ENCODE measurements at places on chromosomes 5 and 9.

GRCh38 chr9:90775657-90776056 lies 26.0 kb upstream of the SYK start:
- peaks cover 39% of the 10 kb centered on the region for H3K27me3 ChIP-seq
- H3K27ac ChIP-seq = no peak overlapping the region
- peaks cover 3% of the 10 kb centered on the region for H3K36me3 ChIP-seq
- no peaks in the 10 kb centered on the region for H3K4me1 ChIP-seq
- no peak overlapping the region for H3K4me3 ChIP-seq

- H3K27ac ChIP-seq = peak overlapping the region; percentile 39
- peaks cover 32% of the 10 kb centered on the region for H3K27me3 ChIP-seq
- DNase-seq = no peak
- peaks cover 10% of the 10 kb centered on the region for H3K4me1 ChIP-seq
Measured at GRCh38 chr5:150209099-150209635, 19.3 kb downstream of the SLC6A7 start.

DNA sequence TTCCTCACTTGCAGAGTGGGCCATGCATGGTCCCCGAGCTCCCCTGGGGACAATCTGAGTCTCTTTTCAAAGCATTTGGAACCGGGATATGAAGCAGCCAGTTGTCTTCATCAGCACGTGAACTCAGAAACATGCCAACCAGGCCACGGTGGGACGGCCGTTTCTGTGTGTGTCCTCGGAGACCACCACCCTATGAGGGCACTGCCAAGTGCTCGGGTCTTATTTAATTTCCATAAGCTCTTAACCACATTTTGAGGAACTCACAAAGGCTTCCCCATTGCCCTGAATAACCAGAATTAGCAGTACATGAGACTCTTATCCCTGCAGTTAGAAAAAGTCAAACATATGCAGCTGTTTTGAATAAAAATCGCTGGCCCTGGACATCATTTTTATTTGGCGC lies 60.1 kb downstream of the OTULIN start:
- no peak overlapping the region for H3K4me3 ChIP-seq
- no peaks in the 10 kb centered on the region for H3K27me3 ChIP-seq
- DNase-seq = no peak
- peaks cover 2% of the 10 kb centered on the region for H3K36me3 ChIP-seq
- peaks cover 22% of the 10 kb centered on the region for H3K4me1 ChIP-seq

- no peaks in the 10 kb centered on the region for H3K27me3 ChIP-seq
- no peak overlapping the region for H3K4me3 ChIP-seq
- no peak for DNase-seq
- H3K36me3 ChIP-seq = no peaks in the 10 kb centered on the region
Measured at GRCh38 chr5:41270423-41271251, 57.3 kb upstream of the C6 start.

- no peaks in the 10 kb centered on the region for H3K4me1 ChIP-seq
- H3K36me3 ChIP-seq = no peaks in the 10 kb centered on the region
- no peak overlapping the region for H3K27ac ChIP-seq
- DNase-seq = no peak
Measured at GRCh38 chr5:5078009-5078897, 61.9 kb upstream of the ADAMTS16 start.

DNA sequence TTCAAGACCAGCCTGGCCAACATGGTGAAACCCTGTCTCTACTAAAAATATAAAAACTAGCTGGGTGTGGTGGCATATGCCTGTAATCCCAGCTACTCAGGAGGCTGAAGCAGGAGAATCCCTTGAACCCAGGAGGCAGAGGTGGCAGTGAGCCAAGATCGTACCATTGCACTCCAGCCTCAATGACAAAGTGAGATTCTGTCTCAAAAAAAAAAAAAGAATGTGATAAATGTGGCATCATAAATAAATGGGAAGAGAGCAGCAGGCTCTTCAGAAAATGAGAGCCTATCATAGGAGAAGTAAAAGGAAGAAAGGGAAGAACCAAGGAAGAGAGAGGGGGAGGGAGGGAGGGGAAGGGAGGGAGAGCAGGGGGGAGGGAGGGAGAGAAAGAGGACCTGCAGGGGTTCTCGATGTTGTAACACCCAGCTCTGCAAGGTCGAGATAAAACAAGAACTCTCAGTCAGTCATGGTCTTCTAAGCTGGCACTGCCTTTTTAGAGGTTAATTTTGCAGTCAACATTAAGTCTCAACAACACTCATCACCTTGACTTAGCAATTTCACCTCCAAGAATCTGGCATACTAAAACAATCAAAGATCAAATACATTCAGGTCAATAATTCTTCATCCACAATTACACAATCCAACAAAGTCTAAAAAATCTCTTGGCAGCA lies 68.7 kb upstream of the SIMC1 start:
- H3K27ac ChIP-seq = no peak overlapping the region
- H3K36me3 ChIP-seq = peaks cover 6% of the 10 kb centered on the region
- peaks cover 18% of the 10 kb centered on the region for H3K4me1 ChIP-seq

DNA sequence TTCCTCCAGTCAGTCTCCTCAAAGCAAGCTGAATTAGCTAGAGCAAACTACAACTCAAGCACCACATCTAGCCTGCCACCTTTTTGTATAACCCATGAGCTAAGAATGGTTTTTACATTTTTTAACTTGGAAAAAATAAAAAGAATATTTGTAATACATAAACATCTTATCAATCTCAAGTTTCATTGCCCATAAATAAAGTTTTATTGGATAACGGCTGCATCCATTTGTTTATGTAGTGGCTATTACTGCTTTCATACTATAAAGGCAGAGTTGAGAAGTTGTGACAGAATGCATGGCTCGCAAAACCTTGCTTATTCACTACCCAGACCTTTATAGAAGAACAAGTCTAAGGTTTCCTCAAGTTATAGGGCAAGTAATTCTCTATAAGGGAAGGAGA lies 95.7 kb downstream of the ELAVL2 start:
- no peaks in the 10 kb centered on the region for H3K36me3 ChIP-seq
- DNase-seq = no peak
- H3K4me1 ChIP-seq = no peaks in the 10 kb centered on the region

- no peaks in the 10 kb centered on the region for H3K36me3 ChIP-seq
- DNase-seq = no peak
Measured at GRCh38 chr9:134210908-134211810, 46.8 kb upstream of the RNU6ATAC start.

GRCh38 chr5:154766558-154767281 lies 11.5 kb downstream of the LARP1 start:
- no peak for DNase-seq
- H3K36me3 ChIP-seq = peaks cover 7% of the 10 kb centered on the region
- H3K4me1 ChIP-seq = peaks cover 63% of the 10 kb centered on the region

- H3K4me3 ChIP-seq = no peak overlapping the region
- no peaks in the 10 kb centered on the region for H3K36me3 ChIP-seq
- H3K27ac ChIP-seq = peak overlapping the region; percentile 5
- peaks cover 18% of the 10 kb centered on the region for H3K4me1 ChIP-seq
Measured at GRCh38 chr5:176873541-176874172, 25.5 kb downstream of the HK3 start.

DNA sequence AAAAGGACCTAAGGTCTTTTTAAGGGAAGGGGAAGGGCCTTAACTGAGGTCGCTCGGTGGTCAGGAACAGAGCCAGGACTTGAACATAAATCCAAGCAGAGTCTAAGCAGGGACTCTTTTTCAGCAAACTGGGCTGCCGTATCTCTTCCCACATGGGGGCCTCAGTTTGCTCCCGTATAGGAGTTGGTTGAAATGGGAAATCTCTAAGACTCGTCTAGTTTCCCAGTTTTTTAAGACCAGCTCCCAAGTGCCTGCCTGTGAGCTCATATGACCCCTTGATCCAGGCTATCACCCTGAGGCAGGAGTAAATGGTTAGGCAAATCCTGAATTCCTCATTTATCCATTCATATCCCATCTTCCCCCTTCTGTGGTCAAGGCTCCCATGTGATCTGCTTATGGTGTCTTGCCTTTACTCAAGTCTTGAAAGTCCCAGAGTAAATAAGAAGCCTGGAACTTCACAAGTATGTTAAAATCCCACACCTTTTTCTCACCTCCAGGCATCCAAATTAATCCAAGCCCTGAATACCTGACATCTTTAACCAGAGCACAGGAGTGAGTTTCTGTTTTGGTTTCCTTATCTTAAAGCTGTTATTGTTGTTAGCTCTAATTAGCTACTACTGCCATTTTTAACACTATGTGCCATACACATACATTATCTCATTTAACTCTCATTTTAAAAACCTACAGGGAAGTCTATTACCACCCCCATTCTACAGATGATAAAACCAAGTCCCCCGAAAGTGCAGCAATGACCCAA lies 3.0 kb downstream of the ARSI start:
- no peak overlapping the region for H3K4me3 ChIP-seq
- no peak for DNase-seq
- peaks cover 52% of the 10 kb centered on the region for H3K27me3 ChIP-seq
- peaks cover 2% of the 10 kb centered on the region for H3K36me3 ChIP-seq
- peaks cover 6% of the 10 kb centered on the region for H3K4me1 ChIP-seq

GRCh38 chr5:131150408-131150807 lies 14.6 kb downstream of the HINT1 start:
- DNase-seq = no peak
- no peak overlapping the region for H3K4me3 ChIP-seq
- H3K27me3 ChIP-seq = no peaks in the 10 kb centered on the region
- no peaks in the 10 kb centered on the region for H3K36me3 ChIP-seq

DNA sequence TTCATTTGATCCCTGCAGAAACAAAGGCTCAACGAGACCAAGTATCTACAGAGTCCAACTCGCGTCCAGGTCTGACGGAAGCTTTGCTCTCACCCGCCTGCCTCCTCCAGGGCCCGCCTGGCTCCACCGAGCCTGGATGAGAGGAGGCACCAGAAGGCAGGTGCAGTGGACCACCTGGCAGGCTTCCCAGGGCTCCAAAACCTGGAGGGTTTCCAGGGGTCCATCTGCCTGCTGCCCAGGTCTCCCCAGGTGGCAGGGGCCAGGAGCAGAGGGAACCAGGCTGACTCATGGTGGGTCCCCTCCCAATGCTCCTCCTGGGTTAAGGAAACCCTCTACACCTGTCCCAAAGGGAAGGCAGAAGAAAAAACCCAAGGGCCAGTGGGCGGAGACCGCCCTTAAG lies 59.5 kb downstream of the VAV2 start:
- no peak overlapping the region for H3K27ac ChIP-seq
- peaks cover 5% of the 10 kb centered on the region for H3K36me3 ChIP-seq
- no peak for DNase-seq
- H3K27me3 ChIP-seq = no peaks in the 10 kb centered on the region
- H3K4me3 ChIP-seq = no peak overlapping the region

- peaks cover 5% of the 10 kb centered on the region for H3K4me1 ChIP-seq
- H3K27me3 ChIP-seq = no peaks in the 10 kb centered on the region
- peaks cover 2% of the 10 kb centered on the region for H3K36me3 ChIP-seq
- H3K27ac ChIP-seq = no peak overlapping the region
- DNase-seq = no peak
Measured at GRCh38 chr5:1053391-1054017, 44.9 kb downstream of the NKD2 start.

DNA sequence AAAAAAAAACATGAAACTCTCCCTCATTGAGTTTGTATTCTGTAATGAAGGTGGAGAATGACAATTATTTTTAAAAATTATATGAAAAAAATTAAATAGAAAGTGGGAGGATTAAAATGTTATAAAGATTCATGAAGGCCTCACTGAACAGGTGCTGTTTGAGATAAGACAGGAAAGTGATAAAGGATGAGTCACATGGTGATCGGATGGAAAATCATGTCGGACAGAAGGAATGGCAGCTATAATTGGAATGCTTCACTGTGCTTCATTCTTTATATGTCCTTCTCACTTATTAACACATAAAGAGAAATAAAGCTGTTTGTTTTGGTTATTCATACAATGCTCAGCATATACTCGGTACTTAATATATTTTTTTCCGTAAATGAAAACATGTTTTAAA lies 464.5 kb upstream of the RGMB start:
- H3K27me3 ChIP-seq = peaks cover 5% of the 10 kb centered on the region
- no peaks in the 10 kb centered on the region for H3K36me3 ChIP-seq
- DNase-seq = no peak
- H3K27ac ChIP-seq = no peak overlapping the region
- no peak overlapping the region for H3K4me3 ChIP-seq

DNA sequence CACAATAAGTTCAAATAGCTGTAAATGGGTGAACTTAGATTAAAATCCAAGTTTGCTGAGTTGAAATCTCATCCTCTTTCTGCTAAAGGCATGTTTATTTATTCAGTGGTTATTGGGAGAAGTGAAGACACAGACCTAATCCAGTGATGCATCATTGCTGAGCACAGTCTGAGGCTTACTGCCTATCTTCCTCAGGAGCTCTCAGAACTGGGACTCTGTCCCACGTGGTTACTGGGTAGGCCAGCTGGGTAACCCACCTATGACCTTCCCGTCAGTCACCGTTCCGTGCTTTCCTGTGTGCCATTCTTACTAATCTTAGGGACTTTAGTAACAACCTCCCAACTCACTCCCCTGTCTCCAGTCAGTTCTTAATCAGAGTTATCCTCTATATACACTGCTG lies 226.8 kb upstream of the ATP10B start:
- no peak for DNase-seq
- no peaks in the 10 kb centered on the region for H3K4me1 ChIP-seq
- H3K27me3 ChIP-seq = no peaks in the 10 kb centered on the region

GRCh38 chr5:121378559-121379359 lies 472.9 kb upstream of the FTMT start:
- H3K27me3 ChIP-seq = no peaks in the 10 kb centered on the region
- H3K4me1 ChIP-seq = no peaks in the 10 kb centered on the region
- no peak for DNase-seq

- no peak overlapping the region for H3K4me3 ChIP-seq
- no peak overlapping the region for H3K27ac ChIP-seq
- H3K4me1 ChIP-seq = no peaks in the 10 kb centered on the region
- no peaks in the 10 kb centered on the region for H3K27me3 ChIP-seq
- no peaks in the 10 kb centered on the region for H3K36me3 ChIP-seq
- DNase-seq = no peak
Measured at GRCh38 chr5:85604378-85604777, 1013.4 kb upstream of the COX7C start.

- no peaks in the 10 kb centered on the region for H3K27me3 ChIP-seq
- H3K27ac ChIP-seq = no peak overlapping the region
- H3K36me3 ChIP-seq = no peaks in the 10 kb centered on the region
- H3K4me3 ChIP-seq = no peak overlapping the region
- H3K4me1 ChIP-seq = no peaks in the 10 kb centered on the region
Measured at GRCh38 chr9:8614926-8615440, 815.4 kb upstream of the DMAC1 start.

GRCh38 chr5:56479696-56480077 lies 246.6 kb upstream of the ANKRD55 start:
- H3K36me3 ChIP-seq = no peaks in the 10 kb centered on the region
- peak overlapping the region; percentile 99 for H3K27ac ChIP-seq
- no peak for DNase-seq
- peak overlapping the region; percentile 87 for H3K4me3 ChIP-seq
- peaks cover 53% of the 10 kb centered on the region for H3K4me1 ChIP-seq

- DNase-seq = no peak
- no peak overlapping the region for H3K27ac ChIP-seq
- peaks cover 17% of the 10 kb centered on the region for H3K36me3 ChIP-seq
Measured at GRCh38 chr5:80644900-80645299, 9.6 kb upstream of the MSH3 start.

- no peak for DNase-seq
- H3K4me1 ChIP-seq = no peaks in the 10 kb centered on the region
- no peaks in the 10 kb centered on the region for H3K36me3 ChIP-seq
- no peak overlapping the region for H3K27ac ChIP-seq
- H3K4me3 ChIP-seq = no peak overlapping the region
Measured at GRCh38 chr5:172303572-172304335, 20.2 kb upstream of the UBTD2 start.
